ENCODE measurements at places on chromosomes 2 and 18.

- no peak for DNase-seq
Measured at GRCh38 chr2:164761737-164762460, 79.7 kb downstream of the COBLL1 start.

DNA sequence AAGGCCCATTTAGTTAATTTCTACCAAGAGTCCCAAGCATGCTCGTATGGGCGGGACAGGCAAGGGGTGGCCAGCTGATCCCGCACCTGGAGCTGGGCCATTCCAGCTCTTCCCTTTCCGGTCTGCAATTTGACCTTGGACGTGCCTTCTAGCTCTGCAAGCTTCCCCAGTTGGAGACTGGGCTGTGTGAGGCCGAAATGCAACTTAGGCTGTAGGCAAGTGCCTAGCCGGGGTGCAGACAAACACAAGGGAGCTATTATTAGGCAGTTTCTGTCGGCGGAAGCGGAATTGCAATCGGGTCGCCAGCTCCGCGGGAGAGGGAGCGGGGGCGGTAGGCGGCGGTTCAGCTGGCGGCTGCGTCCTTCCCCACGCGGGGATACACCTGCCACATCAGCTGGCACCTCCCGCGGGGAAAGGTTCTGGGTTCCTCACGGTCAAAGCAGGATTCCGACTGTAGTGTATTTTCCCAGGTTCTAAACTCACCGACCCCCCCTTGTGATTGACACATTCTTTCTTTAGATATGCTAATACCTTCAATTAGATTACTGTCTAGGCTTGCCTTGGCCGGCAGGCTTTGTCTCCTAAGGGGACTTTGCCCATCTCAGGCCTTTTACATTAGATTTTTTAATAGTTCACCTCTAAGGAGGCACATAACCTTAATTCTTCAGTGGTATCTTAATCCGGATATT lies 17.1 kb upstream of the ZNF532 start:
- no peak for DNase-seq

GRCh38 chr18:77131100-77131651 lies 1.4 kb downstream of the MBP start:
- no peak for DNase-seq

DNA sequence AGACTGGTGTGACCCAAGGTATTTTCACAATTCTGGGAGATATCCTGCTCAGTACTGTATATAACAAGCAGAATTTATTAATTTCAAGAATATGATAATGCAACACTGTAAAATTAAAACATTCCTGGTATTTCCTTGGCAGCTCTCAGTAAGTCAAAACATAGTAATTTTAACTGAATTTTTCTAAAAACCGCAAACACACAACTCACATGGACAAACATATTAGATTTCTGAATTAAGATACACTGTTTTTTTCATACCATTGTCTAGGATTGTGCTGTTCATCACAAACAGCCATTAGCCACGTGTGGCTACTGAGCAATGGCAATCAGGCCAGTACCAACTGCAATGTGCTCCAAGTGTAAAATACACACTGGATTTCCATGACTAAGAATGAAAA lies 29.6 kb downstream of the LPIN2 start:
- no peak for DNase-seq

DNA sequence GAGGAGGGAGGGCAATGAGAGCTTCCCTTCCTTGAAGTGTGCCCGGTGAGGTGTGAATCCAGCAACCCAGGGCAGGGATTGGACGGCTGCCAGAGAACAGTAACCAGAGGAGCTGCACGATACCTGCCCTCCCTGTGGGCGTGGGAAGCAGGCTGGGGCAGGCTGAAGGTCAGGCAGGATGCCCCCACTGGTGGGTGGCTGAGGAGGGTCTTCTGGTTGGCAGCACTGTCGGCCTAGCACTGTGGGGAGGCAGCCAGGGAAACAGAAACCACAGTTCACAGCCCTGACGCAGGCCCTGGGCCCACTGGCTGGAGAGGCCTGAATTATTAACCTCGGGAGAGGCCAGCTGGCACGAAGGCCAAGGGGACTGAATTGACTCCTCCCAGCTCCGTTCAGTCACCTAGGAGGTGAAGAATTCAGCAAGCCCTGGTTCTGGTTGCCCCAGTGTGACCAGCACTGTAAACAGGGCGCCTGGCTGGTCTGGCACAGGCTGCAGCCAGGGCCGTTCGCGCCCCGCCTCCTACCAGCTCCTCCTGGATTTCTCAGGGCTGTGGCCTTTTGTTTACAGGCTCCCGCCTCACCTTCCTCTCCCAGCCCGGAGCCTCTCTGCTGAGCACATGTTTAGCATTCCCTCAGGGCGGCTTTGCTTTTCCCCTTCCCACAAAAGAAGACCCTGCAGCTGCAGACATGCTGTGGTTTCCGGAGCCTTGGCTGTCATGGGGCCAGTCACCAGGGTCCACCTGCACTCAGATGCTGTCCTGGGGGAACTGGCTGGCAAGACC lies 97.8 kb downstream of the B3GNT2 start:
- DNase-seq = no peak

- DNase-seq = no peak
Measured at GRCh38 chr2:133415210-133415876, 152.9 kb downstream of the NCKAP5 start.

DNA sequence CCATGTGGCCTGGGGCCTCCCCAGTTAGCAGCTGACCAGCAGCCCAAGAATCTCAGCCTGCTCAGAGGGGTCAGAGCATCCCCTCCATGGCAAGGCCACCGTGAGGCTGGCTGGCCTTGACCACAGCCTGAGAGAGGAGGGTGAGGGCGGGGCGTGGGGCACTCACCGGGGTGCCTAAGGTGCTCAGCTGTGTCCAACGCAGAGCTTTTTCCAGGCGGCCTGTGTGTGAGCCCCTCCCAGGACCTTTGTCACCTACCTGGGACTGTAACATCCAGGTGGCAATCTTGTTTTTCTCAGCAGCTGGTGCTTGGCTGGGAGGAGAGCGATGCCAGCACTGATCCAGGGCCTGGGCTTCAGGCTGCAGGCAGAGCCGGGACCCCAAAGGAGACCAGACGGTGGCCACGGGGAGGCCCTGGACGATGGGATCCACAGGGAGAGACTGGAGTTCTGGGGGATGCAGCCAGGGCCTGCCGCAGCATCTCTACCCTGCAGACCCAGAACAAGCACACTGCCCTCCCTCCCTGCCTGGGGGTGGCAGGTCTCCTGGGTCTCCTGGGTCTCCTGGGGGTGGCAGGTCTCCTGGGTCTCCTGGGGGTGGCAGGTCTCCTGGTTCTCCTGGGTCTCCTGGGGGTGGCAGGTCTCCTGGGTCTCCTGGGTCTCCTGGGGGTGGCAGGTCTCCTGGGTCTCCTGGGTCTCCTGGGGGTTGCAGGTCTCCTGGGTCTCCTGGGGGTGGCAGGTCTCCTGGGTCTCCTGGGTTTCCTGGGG lies 12.3 kb downstream of the SNED1 start:
- DNase-seq = no peak

DNA sequence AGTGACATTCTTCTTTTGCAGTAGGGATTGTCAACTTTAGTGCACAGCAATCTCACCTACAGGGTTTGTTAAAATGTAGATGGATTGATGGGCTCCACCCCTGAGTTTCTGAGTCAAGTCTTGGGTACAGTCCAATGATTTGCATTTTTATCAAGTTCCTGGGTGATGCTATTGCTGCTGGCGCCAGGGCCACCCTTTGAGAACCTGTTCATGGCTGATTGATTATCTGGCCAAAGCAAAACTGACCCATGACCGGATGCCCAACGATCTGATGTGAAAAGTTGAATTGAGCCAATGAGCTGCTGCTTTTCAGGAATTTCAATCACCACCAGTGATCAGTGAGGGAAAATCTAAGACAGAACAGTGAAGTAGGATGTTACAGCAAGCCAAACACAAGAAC lies 675.3 kb downstream of the TMEM182 start:
- DNase-seq = no peak

DNA sequence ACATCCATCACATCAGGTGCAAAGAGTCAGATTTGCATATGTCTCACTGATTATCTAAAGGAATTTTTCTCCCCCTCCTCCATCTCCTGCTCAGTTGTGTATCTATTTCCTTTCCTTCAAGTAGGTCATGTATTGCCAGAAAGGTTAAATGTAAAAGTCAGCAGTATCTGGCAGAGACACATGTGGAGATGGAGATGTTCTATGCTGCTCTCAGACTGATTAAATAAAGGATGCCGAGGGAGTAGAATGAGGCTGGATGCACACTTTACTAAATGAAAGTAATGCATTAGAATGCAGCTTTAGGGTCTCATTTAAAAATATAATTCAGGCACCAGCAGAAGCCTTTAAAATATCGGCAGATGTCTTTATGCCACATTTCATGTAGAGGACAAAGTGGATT lies 555.3 kb downstream of the RNF144A start:
- DNase-seq = no peak

DNA sequence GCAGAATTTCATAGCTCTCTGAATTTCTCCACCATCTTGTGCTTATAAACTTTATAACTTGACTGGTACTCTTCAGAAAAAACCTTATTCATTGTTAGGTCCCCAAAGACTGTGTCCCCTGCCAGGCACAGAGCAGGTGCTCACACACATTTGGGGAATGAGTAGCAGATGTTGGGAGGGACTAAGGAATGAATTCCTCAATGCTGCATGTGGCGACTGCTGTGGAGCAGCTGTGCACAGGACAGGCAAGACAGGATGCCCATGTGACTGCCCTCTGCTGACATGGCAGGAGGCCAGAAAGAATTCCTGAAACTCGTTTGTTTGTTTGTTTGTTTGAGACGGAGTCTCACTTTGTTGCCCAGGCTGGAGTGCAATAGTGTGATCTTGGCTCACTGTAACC lies 122.3 kb upstream of the ITGA6 start:
- no peak for DNase-seq

- DNase-seq = no peak
Measured at GRCh38 chr2:114684403-114684802, 242.0 kb downstream of the DPP10 start.

- no peak for DNase-seq
Measured at GRCh38 chr2:54859416-54859815, 136.0 kb downstream of the EML6 start.

- DNase-seq = no peak
Measured at GRCh38 chr2:239606741-239607516, 206.1 kb upstream of the HDAC4 start.

DNA sequence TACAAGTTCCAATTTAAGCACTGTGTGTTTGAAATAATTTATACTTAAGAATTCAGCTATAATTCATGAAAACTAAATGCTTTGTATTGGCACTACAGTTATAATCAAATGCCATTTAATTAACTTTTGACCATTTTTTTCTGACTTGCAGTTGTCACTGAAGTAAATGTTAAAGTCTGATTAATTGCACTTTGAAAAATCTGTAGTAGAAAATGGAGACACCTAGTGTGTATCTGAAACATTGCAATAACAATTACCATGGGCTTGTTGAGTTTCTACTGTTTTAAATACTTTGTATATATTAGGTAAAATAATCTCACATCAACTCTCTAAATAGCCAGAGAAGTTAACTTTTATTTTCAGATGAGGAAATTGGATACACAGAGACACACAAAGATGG lies 458.6 kb upstream of the FSIP2 start:
- DNase-seq = no peak

- DNase-seq = no peak
Measured at GRCh38 chr2:17543131-17543660, 2.7 kb downstream of the VSNL1 start.

DNA sequence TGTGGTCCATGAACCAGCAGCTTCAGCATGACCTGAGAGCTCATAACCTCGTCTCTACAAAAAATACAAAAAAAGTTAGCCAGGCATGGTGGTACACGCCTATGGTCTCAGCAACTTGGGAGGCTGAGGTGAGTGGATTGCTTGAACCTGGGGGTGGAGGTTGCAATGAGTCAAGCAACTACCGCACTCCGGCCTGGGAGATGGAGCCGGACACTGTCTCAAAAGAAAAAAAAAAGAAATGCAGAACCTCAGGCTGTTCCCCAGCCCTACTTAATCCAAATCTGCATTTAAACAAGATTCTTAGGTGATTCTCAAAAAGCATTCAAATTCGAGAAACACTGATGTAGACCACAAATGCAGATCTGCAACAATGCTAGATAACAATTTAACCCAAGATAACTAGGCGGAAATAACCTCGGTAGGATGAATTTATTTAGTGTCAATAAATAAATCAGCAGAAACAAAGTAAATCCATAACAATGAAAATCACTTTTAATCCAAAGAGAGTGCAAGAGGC lies 203.5 kb downstream of the SP3 start:
- DNase-seq = no peak

DNA sequence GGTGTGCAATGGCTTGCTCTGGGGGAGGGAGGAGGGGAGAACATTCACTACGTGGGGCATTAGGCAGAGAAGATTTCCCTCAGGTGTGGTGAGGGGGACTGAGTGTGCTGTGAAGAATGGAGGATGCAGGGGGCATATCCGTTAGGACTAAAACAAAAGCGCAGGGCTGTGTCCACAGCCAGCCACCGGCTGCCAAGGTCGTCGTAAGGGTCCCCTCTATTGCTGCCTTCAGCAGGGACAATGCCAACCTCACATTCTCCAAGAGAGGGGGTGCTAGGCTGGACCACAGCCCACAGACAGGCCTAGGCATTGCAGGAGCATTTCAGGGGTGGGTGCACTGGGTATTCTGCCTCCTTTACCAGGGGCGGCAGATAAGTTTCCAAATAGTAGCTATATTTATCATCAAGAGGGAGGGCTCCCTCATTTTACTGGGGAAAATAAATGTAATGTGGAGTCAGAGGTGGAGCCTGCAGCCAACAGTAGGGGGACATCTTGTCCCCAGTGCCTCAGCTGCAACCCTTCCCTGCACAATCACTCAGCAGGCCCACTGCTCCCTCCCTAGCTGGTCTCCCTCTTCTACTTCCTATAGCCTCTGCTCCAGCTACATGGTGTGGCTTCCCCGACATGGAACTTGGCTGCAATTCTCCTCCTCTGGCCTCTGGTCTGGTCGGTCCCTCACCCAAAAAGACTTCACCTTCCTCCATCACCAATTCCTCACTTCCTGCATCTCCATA lies 74.9 kb upstream of the OTOF start:
- DNase-seq = no peak

DNA sequence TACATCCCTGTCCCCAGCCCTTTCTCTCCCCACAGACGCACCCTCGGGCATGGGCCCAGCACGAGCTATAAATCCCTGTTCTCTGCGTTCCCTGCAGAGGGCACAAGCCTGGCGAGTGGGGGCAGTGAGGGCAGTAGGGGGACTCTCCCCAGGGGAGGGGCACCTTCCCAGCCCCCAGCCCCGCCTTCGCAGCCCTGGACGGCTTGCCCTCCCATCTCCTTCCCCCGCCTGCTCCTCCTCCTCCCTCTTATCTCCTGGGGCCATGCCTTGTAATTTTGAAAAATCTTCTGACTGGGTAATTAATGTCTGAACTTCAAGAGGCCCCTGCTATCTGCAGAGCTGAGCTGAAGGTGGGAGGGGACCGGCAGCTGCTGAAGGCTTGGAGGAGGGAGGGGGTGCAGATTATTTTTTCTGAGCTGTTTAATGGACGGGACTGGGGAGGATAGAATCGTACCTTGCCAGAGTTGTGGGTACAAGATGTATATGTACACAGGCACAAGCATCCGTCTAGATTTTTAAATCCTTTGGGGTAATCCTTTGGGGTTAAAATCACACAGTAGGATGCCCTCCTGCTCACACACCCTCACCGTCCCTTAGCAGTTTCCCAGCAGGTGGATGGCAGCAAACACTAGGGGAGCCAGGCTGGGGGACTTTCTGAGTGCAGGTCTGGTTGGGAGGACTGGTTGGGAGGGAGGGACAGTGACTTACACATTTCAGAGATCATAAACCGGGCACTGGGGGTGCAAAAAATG lies 121.9 kb downstream of the SMAD7 start:
- no peak for DNase-seq

Measured in HFF-Myc (cell line).